Nephron progenitor cell (in vitro differentiated cells): ENCODE measurements at places on chromosomes 13 and 19.

DNA sequence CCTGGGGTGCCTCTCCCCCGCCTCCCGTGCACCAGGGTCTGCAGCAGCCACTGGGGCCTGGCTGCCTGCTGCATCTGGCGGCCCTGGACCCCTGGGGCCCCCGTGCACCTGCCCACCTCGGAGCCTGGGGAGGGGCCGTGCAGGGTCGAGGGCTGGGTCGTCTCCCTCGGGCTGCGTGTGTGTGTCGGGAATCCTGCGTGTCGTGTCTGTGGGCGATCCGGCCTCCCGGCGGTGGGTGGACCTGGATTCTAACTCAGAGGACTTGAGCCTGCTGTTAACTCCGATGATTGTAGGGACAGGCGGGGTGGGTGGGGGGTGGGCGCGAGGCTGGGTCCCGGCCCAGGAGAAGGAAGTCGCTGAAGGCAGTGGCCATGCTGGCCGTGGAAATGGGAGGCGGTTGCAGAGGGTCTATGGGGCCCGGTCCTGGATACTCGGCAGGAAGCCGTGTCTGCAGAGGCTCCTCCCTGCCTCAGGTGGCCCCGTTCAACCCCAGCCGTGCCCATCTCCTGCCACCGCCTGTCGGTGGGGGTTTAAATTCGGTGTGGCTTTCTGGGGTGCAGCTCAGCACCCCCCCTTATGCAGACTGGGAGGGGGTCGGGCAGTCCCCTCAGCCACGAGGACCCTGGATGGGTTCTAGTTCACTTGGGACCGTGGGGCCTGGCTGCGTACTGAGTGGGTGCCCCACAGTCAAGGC, 9.4 kb upstream of the WDR18 start:
- no peak for DNase-seq

- no peak for DNase-seq
These were observed 61.1 kb downstream of the GSX1 start for GRCh38 chr13:27853335-27853734.

DNA sequence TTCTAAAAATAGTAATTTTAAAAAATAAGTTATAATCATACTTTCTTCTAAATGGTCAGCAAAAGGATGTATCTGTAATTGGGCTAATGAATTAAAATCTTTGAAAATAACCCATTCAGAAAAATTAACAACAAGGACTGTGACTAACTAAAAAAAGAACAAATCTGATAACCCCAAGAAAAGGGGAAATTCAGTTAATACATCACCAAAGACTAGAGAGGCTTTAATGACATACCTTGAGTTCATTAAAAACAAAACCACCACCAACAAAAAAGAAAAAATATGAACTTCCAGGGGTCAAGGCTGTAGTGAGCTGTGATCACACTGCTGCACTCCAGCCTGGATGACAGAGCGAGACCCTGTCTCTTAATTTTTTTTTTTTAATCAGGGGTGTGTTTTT, 121.8 kb downstream of the TBC1D4 start:
- DNase-seq, result no peak

DNA sequence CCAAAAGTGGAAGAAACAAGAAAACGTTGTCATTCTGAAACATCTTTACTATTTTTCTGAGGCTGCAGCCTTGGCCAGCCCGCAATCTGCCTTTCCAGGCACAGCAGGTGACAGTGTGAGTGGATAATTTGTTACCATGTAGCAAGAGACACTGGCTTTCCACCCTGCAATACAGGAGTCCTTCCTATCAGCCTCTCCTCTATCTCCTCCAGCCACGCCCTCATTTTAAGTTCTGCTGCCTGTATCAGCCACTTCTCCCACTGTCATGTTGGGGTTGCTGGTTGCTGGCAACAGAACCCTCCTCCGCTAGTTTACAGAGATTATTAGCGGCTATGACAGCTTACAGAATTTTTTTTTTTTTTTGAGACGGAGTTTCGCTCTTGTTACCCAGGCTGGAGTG, 7.7 kb upstream of the LGALS7 start:
- DNase-seq, result no peak

- DNase-seq, result no peak
These were observed 54.0 kb upstream of the POSTN start for GRCh38 chr13:37652596-37652995.

GRCh38 chr19:10551698-10552301, 8.1 kb downstream of the ATG4D start:
- DNase-seq, result no peak

- DNase-seq, result no peak
These were observed 383.1 kb downstream of the FGF14 start for GRCh38 chr13:102018716-102019115.

DNA sequence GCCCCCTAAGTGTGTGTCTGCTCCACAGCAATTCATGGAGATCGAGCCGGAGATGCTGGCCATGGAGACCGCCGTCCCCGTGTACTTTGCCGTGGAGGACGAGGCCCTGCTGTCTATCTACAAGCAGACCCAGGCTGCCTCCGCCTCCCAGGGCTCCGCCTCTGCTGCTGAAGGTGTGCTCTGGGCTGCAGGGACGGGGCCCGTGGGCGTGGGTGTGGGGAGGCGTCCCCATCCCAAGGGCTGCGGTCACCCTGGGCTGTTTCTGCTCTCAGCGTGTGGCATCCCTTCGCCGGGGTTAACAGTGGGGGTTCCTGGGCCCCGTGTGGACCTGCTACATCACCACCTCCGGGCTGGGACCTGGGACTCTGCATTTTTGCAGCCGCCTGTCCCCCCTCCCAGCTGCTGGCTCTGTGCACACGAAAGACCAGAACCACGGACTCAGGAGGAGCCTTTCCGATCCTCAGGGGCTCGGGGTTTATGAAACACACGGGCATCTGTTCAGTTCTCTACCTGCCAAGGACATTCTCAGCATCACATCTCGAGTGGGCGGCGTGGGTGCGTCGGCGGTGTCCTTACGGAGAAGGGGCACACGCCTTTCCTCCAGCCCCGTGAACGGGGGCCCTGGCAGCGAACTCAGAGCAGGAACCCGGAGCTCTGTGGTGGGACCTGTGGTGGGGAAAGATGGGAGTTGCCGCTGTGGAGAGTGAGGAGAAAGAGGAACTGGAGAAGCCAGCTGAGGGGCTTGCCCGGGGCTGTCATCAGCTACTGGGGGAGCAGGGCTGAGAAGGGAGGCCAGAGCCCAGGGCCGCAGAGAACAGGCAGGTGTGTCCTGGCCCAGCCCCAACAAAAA, 7.8 kb downstream of the NCLN start:
- DNase-seq, result no peak

- no peak for DNase-seq
These were observed 89.3 kb downstream of the TM9SF2 start for GRCh38 chr13:99590519-99591011.

- DNase-seq, result no peak
These were observed 34.8 kb downstream of the VAV1 start for GRCh38 chr19:6807291-6807690.

DNA sequence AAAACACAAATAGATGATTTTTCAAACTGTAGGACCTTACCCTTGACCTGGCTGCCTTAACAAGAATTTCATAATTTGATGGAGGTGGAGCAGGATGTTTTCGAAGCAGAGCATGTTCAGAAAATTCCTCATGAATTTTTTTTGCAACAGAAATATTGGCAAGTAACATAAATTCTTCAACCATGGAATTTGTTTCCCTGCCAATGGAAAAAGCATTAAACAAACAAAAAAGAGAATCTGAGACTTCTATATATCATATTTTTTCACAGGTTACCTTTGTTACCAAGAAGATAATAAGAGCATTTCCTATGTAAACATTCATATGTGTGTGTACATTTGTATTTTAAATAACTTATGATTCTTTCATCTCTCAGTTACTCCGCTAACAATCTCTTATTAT, 18.3 kb downstream of the DIS3 start:
- no peak for DNase-seq

DNA sequence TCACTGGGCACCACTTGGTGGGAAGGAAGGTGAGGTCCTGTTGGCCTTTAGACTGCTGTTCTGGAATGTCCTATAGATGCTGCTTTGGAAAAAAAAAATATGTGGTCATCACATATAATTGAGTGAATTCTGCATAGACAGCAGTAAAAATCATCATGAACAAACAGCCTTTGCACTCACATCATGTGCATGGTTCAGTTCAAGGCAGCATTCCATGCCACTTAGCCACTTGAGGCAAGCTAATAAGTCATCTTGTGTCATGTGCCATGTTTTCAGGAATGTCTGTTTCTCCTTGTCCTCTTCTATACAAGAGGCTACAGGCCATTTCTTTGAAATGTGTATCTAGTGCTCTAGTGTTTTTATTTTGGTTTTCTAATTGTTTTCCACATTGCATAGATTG, 43.9 kb upstream of the TSC22D1 start:
- DNase-seq, result no peak

DNA sequence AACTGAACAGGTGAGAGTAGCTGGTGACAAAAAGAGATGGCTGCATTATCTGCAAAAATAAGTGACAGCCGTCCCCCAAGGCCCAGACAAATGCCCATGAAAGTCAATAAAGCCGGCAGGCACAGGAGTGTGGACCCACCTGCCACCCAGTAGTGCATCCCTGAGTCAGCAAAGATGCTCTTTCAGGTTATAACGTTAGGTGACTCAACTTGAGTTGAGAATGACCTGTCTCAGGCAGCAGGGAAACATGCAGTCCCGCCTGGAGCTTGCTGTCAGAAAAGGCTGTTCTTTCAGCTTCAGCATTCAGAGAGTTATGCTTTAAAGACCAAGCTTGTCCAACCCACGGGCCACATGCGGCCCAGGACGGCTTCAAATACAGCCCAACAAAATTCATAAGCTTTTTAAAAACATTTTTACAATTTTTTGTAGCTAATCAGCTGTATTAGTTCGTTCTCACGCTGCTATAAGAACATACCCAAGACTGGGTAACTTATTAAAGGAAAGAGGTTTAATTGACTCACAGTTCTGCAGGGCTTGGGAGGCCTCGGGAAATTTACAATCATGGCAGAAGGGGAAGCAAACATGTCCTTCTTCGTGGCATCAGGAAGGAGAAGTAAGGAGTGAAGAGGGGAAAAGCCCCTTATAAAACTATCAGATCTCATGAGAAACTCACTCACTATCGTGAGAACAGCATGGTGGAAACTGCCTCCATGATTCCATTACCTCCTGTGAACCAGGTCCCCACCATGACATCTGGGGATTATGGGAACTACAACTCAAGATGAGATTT, 110.4 kb downstream of the RAB20 start:
- DNase-seq, result no peak
